NCI-H774 (cell line): ENCODE measurements at places on chromosomes 7 and 10.
A peak's percentile ranks its signal among the peaks of the same experiment; 100 is the strongest.

DNA sequence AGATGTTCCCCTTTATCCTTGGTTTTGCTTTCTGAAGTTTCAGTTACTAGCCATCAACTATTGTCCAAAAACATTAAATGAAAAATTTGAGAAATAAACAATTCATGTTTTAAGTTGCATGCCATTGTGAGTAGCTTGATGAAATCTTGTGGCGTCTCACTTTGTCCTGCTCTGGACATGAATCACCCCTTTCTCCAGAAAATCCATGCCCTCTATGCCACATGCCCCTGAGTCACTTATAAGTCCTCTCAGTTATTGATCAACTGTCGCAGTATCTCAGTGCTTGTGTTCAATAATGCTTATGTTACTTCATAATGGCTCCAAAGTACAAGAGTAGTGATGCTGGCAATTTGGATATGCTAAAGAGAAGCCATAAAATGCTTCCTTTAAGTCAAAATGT, 208.0 kb upstream of the FERD3L start:
- DNase-seq, result no peak

GRCh38 chr10:121310151-121310711, 288.0 kb downstream of the FGFR2 start:
- DNase-seq, result peak; percentile 0

- no peak for DNase-seq
Observed at GRCh38 chr7:140996-141395, 51.4 kb upstream of the FAM20C start.

DNA sequence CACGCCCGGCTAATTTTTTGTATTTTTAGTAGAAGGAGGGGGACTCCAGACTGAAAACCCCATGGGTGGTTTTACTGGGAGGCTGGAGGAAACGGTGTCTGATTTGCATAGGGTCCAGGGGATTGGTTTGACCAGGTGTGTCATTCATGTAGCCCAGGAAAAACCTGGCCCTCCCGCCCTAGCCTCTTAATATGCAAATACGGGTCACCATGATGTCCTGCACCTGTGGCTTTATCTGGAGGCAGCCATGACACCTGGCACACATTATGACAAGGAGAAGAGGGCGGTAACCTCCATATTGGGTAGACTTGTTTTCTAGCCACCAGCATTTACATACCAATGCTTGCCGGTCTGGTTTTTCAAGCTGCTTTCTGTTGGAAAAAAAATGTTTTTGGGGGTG, 68.0 kb downstream of the TRIL start:
- no peak for DNase-seq

- DNase-seq, result no peak
Observed at GRCh38 chr7:378551-379455, 88.8 kb downstream of the FOXL3 start.

DNA sequence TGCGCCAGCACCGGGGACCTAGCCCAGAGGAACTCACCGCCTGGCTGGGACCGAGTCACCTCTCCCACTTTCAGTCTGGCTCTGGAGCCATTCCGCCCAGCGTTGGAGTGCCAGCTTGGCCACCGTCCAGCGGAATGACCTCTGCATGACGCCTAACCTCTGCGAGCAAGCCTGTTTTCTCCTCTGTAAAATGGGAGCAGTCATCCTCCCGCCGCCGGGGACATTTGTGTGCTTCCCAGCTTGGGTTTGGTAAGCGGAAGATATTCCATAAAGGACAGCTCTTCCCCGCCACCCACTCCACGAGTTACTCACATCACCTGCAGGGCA, 1.3 kb upstream of the ZCCHC24 start:
- no peak for DNase-seq
